Fibroblast of mammary gland (primary cell): ENCODE measurements at places on chromosomes 13 and 19.

- DNase-seq: no peak
Observed at GRCh38 chr13:49776871-49777270, 15.6 kb downstream of the KPNA3 start.

DNA sequence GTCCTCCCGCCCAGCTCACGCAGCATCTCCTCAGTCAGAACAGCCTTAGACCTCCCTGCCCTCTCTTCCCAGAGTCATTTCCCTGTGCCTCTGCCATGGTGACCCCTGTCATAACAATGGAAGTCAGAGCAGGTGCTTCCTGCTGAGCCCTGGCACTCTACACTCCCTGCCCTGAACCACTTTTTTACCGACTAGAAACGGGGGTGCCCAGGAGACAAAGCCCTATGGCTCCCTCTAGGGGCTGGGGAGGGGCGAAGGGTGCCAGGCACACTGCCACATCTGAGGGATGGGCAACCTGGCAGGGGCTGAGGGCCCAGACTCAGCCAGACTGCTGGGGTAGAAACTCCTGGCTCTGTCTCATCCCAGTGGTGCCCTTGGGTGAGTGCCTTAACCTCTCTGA, 16.4 kb downstream of the ZNF574 start:
- DNase-seq: no peak

GRCh38 chr13:113273321-113273720, 23.7 kb upstream of the LAMP1 start:
- DNase-seq: no peak

DNA sequence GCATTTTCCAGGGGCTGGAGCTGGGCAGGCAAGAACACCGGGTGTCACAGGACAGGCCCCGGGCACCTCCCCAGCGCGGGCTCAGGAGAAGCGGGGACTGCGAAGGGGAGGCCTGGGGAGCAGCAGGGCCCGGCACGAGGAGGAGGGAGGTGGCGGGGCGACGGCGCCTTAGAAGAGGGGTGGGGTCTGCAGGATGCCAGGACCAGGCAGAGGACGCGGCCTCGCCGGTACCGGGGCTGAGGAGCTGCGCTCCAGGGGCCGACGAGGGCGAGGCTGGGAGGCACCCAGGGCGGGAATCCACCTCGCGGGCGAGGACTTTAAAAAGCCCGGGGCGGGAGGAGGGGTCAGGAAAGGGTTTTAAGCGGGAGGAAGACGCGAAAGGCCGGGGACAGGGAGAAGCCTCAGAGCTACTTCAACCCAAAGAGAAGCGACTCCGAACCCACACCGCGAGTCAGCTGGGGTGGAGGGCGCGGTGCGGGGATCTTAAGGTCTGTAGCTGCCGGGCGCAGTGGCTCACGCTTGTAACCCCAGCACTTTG, 665 bp downstream of the ZNF347 start:
- peak; percentile 15 for DNase-seq

GRCh38 chr19:18915639-18916038, 3.5 kb downstream of the COPE start:
- peak; percentile 54 for DNase-seq
